ENCODE measurements at places on chromosomes 4 and X.

DNA sequence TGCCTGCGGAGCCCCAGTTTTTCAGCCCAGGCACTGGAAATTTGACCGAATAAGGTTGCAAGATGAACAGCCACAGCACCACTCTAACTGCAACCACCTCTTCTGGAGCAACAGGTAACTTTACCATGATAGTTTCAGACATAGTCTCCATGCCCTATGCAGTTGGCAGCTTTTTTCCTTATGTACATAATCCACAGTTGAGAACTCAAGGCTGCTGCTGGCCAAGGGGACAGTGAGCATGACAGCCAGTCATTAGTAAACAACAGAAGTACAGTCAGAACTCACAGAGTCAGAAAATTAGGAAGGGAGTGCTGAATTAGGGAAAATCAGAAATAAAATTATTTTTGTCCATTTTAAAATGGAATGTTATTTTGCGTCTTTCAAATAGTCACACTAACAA, 192.7 kb upstream of the NHS start:
- no peak for DNase-seq

DNA sequence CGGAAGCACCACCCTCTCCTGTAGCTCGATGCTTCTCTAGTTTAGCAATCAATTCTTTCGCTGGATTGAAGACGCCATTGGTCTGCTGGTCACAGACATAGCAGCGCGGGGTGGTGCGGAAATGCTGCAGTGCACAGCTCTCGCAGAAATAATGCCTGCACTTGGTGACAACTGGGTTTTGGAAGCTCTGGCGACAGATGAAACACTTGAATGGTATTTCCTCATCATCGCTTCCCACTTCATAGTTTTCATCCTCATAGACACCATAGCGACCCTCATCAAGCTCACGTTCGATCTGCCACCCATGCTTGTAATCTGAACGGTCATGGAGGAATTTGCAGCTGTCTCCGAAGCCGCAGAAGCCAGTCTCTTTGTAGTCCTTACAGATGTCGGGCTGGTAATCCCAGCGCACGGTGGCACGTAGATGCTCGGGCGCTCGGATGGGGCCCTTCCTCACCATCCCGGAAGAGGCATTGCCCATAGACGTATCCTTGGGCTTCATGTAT, 854 bp downstream of the RNF113A start:
- no peak for DNase-seq

DNA sequence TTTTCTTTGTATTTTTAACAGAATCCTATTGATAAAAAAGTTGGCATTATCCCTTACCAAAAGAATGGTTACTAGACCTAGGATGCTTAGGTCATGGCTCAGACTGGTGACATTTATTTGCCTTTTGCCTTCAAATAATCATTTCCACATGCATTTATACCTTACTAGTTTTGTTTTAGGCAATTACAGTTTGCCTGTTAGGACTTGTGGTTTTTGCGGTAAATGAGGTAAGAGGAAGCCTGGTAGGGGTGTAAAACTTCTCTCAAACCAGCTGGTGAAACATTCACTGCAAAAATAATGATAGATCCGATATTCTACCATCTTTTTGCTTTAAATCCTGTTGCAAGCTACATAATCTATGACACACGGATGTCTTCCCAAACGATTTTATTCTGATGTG, 12.1 kb downstream of the LAMP2 start:
- peak; percentile 33 for DNase-seq

DNA sequence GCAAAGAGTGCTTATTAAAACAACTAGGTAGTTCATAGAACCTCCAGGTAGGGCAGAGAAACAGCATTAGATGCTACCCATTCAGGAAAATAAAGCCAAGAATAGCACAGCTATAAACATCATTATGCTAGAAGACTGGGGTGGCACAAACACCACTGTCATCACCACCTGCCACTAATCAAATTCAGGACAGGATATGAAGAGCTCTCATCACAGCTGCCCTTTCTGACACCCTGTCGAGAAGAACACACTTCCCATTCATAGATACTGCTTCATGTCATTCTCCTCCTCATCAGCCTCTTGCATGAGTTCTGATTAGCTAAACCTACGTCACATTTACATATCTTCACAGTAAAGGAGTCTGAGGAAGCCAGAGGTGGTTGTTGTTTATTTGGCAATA, 692.3 kb upstream of the HS3ST1 start:
- DNase-seq: no peak

GRCh38 chrX:1261285-1261684, 7.3 kb upstream of the CSF2RA start:
- no peak for DNase-seq

DNA sequence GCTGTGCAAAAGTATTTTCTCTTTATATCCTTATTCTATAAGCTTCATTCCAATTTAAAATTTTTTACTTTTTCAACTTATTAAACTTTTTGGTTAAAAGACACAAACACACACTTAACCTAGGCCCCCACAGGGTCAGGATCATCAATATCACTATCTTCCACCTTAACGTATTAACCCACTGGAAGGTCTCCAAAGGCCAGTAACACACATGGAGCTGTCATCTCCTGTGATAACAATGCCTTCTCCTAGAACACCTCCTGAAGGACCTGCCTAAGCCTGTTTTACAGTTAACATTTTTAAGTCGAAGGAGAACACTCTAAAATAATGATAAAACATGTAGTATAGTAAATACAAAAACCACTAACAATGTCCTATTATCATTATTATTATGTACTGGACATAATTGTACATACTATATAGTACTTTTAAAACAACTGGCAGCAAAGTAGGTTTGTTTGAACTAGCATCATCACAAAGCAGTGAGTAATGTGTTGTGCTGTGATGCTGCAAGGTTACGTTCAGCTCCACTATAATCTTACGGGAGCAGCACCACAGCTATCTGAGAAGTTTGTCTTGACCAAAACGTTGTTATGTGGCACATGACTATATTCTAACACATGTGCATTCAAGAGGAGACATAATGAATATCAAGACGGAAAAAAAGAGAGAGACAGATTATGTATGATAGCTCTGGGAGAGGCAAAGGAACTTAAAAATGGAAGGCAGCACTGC, 33.7 kb downstream of the DHX15 start:
- peak; percentile 60 for DNase-seq

DNA sequence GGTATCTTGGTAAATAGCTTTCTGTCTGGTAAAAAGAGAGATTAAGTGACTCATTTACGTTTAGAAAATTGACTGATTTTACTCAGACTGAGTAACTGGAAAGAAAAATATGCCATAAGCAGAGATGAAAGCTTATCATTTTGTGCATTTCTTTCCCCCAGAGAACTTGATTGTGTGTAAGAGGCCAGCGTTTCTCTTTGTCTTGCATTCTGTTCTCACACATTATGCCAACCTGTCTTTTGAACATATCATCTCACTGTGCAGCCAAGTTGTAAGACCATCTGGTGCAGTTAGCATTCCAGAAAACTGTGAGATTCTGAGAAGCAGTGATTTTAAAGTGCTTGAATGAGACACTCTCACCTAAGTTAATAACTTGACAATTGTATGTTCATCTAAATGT, 651.3 kb downstream of the TECRL start:
- DNase-seq: no peak

DNA sequence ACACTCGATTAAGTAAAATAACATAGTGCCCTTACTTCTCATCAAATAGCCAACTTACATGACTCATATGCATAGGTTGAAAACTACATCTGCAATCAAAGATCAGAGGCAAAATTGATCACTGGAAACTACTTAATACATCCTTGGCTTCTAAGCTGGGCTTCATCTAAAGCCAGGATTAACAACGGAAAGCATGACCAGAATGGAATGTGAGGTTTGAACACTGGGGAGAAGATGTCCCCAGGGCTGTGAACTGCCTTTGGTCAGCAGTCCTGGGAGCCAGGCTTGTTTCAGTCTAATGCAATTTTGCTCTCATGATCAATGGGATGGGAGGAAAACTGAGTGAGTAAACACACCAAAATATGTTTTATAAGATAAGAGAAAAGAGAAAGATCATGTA, 192.5 kb upstream of the TTC29 start:
- DNase-seq: peak; percentile 83

DNA sequence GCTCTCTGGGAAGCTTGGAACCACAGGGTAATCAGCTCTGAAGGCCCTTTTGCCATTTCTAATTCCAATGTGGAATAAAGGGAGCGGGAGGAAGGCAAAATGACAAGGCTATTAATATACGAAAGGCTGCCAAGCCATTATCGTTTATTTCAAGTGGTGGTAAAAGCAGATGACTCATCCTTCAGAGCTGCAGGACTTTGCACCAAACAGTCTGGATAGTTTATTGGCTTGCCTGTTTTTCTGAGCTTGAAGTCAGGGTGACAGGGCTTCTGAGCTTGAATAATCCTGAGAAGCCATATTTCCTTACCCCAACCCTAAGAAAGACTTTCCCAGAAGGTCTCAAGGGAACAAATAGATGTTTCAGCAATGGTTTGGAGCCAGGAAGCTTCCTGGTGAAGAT, 7.7 kb upstream of the GABRE start:
- peak; percentile 72 for DNase-seq

All from choroid plexus epithelial cell (primary cell).